CD4-positive, CD25-positive, alpha-beta regulatory T cell (primary cell): ENCODE measurements at places on chromosomes 5 and 9.

GRCh38 chr5:88677376-88677895 lies 205.5 kb downstream of the MEF2C start:
- no peak for DNase-seq

GRCh38 chr9:21837501-21837900 lies 35.1 kb downstream of the MTAP start:
- DNase-seq, result no peak

DNA sequence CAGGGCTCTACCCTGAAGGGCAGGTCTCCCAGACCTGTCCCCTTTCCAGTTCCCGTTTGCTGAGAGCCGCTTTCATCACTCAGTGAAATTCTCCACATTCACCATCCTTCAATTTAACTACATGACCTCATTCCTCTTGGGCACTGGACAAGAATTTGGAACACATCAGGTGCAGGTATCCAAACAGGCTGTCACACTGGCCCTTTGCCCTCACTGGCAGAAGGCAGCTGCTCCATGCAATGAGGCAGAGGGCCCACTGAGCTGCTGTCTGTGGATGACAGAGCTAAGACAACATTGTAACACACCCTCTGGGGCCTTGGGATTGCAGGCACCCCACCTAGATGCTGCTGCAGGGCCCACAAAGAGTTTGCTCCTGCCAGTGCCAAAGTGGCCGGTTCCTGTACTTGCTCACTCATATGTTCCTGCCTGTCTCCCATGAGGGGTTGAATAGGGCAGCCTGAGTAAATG lies 55.1 kb downstream of the ACTL7B start:
- no peak for DNase-seq

- DNase-seq, result peak; percentile 76
These were observed 544 bp downstream of the NPM1 start for GRCh38 chr5:171387970-171388815.

GRCh38 chr5:129760636-129761325 lies 12.9 kb downstream of the MINAR2 start:
- DNase-seq, result no peak

DNA sequence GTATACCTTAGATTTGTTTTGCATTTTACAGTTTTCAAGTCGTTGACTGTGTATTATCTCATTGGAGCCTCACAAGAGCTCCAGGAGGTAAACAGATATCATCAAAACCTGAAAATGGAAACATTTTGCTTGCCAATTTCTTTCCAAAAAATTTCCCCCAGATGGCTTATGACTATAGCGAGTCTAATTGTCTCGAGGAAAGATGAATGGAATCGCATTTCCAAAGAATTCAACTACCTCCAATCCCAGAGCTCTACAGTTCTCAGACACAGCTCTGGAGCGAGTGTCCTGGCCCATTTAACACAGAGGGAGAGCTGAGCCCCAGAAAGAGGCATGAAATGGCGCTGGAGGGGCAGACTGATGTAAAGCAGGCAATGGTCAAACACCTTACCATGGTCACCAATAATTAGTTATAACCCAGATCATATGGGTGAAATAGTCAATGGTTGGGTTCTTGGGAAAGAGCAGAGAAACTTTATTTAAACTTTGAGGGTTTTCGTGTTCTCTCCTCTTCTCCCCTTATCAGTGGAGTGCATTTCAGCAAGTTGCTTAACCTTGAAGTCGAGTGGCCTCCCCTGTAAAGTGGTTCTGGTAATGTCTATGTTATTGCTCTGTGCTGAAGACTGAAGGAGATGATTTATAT lies 168.2 kb downstream of the ZDHHC21 start:
- DNase-seq, result no peak

DNA sequence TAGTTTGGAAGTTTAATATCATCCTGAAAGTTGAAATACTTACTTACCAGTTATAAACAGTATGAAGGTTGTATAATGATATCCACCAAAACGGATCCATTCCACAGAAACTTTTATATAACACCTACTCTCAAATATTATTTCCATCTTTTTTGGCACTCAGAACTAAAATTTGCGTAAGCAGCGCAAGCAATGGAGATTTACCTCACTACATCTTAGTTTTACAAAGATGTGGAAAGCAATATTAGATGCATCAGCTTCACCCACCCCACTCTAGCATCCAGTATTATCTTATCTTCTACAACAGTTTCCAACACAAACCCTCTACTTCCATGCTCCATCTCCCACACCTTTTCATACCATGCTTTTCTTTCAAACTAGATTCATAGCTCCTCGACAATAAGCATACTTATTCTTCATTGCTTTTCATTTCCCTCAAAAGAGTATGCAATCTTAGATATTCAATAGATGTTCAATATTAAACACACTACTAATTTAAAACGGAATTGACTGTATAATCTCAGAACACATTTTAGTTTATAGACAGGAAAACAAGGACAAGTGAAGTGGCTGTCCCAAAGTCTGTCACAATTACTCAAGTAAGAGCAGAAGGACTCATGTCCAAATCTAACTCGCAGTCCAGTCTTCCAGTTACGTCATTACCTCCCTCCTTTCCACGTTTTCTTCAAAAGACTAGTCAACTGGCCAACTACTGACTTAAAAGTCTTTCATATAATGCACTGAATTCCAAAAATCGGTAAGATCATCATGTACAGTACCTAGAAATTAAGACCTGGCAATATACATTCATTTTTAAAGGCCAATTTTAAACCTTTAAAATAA lies 2.2 kb downstream of the PPP2CA start:
- no peak for DNase-seq

- DNase-seq, result peak; percentile 80
These were observed 159.5 kb downstream of the C9orf152 start for GRCh38 chr9:110048403-110048975.

DNA sequence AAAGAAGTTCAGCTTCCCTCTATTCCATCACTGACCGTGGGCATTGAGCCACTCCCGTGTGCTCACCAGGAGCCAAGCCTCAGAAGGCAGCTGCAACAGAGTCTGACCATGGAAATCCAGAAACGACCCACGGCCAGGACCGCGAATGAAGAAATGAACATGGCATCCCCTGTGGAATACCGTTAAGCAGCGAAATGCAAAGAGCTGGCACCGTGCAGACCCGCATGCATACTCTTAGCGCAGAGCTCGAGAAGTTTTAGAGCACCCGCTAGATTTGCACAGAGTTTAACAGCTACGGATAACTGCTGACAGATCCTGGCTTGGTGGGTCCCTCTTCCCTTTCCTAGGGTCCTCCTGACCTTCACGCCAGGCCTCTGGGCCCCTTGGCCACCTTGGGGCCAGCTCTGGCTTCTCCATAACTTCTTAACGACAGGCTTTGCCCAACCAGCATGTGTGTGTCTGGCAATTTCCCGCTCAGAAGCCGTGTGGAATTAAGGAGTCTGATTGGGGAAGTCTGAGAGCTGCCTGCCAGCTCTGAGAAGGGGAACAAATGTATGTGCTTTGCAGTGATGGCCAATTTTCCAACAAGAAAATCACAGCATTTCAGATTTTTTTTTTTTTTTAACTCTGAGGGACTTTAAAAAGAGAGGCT lies 75.3 kb upstream of the COL5A1 start:
- no peak for DNase-seq

GRCh38 chr5:2983583-2984300 lies 232.3 kb upstream of the IRX2 start:
- DNase-seq, result no peak

DNA sequence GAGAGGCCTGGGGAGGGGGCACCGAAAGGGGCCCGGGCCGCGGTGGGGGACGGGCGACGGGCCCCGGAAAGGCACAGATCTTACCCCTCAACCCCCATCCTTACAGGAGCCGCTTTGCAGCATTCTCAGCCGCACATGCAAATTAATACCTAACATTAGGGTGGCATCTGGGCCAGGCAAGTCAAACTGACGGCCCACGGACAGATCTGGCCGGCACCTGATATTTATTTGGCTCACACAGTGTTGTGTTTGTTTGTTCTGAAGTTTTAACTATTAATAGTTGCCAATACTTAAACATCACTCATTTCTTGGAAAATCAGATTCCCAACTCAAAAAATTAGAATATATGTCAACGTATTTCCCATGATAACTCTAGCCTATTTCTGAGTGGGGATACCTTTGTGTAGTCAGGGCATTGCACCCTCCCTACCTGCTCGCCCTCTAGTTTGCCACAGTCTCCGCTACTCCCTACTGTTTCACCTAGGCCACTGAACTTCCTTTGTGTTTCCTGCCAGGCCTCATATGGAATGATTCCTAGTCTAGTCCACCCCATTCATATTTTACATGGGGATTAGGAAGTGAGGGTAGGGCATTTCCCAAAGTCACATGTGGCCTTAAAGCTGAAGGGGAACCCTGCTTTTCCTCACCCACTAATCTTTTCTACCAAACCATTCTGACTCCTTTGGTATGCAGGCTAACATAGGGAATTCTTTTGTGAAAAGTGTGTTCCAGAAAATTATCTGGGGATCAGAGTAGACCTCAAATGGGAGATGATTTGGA lies 71.9 kb upstream of the LARP1 start:
- DNase-seq, result no peak

DNA sequence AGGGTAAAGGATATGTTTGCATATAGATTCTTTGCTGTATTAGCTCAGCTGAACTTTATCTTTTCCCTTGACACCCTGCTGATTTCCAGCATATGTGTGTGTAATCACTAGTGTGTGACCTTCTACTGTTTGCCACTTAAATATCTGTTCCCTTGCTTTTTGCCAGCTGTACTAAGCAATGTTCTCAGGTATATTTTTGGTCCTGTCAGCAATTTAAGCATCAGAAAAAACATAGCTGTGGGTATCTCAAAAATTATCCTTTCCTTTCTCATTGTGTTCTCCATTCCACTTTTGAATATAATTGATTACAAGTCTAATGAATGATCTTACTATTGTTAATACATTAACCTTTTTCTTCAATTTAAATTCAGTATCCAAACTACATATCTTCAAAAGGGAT lies 59.2 kb upstream of the CDH10 start:
- DNase-seq, result no peak

DNA sequence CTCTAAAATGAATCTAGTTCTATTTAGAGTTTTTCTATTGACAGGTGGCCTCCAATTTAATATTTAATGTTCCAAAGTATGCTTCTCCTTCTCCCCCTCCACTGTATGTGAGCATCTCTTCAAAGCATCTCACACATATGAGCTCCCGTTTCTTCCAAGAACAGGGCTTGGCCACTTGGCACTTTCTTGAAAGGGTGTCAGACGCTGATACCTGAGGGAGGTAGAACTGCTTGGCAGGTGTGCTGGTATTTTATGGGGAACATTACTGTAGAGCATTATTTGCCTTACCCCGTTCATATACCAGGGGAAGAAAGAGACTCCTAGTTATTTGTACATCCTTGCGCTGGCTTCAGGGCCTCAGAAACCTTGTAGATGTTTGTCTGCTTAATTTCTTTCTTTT lies 1.9 kb downstream of the RCL1 start:
- no peak for DNase-seq

DNA sequence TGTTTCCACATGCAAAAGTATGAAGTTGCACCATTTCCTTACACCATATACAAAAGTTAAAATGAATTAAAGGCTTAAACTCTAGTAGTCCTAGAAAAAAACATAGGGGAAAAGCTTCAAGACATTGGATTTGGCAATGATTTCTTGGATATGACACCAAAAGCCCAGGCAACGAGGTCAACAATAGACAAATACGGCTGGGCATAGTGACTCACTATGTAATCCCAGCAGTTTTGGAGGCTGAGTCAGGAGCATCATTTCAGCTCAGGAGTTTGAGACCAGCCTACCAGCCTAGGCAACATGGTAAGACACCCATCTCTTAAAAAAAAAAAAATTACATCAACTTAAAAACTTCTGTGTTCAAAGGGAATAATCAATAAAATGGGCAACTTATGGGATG lies 30.9 kb upstream of the SREK1 start:
- DNase-seq, result no peak

GRCh38 chr9:113155911-113156588 lies 5.2 kb downstream of the SLC31A2 start:
- DNase-seq, result no peak

GRCh38 chr5:109691996-109692395 lies 2.3 kb downstream of the MAN2A1 start:
- no peak for DNase-seq

- no peak for DNase-seq
These were observed 84.1 kb downstream of the PPP2R2B start for GRCh38 chr5:146794326-146795029.

GRCh38 chr5:165000479-165001190 lies 1495.2 kb downstream of the MAT2B start:
- no peak for DNase-seq

DNA sequence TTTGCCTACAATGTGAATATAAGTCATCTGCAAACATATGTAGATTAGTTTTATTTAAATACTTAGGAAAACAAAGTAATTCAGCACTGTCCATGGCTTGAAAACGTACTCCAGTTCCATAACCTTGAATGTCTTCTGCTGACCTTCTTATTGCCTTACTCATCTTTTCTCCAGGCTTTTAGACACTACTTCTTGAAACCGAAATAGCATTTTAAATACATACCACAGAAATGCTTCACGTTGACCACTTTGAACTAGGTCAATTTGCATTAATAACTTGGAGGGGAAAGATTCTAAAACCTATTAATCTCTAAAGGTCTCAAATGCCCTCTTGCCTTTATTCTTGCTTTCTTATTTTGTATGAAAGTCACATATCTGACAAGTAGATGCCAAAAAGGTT lies 995.4 kb upstream of the ACO1 start:
- DNase-seq, result no peak

- no peak for DNase-seq
These were observed 75.6 kb downstream of the PSMB7 start for GRCh38 chr9:124339603-124340146.

- no peak for DNase-seq
These were observed 28.3 kb upstream of the NR3C1 start for GRCh38 chr5:143431789-143432188.

GRCh38 chr5:98424681-98425450 lies 348.6 kb upstream of the RGMB start:
- DNase-seq, result no peak

GRCh38 chr9:89359751-89360261 lies 41.5 kb downstream of the SECISBP2 start:
- no peak for DNase-seq

GRCh38 chr5:62268234-62268633 lies 37.8 kb upstream of the KIF2A start:
- DNase-seq, result no peak

DNA sequence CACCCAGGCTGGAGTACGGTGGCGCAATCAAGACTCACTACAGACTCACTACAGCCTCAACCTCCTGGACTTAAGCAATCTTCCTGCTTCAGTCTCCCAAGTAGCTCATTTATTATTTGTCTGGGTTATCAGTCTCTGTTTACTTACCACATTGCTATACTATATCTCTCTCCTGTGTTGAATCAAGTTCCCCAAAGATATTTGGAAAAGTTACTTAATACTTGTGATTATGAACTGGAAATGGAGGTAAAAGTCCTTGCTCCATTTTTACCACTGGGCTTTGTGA lies 55.6 kb downstream of the ANGPTL2 start:
- DNase-seq, result no peak

DNA sequence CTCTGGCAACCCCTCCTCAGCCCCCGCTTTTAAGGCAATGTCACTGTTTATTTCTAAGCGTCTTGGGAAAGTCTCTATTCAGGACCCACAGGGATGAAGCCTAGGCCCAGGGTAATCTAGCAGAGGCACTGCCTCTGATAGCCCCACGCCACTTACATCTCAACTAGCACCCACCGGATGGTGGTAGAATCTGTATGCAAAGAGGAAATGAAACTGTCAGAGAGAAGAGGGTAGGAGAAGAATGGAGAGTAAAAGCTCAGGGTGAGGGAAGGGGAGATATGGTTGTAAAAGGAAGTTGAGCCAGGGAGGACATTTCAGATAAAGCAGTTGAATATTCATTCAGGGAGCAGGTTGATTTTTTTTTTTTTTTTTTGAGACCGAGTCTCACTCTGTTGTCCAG lies 3.0 kb downstream of the FRRS1L start:
- no peak for DNase-seq
